ENCODE measurements at places on chromosomes 12 and 14.

DNA sequence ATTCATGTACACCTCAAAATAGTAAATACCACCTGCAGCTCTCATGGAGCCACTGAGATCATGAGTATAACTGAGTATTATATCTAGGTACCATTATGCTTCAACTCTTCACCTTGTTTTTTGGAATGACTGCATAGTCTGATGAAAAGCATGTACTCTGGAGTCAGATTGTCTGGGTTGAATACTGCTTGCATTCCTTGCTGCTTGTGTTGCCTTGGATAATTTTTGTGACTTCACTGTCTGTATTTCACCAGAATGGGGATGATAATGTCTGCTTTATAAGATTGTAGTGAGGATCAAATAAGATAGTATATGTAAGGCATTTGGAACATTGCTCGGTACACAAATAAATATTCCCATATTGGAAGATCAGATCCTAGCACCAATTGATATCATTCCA is 54.2 kb downstream of the SUSD6 start:
- DNase-seq = no peak
- no peaks in the 10 kb centered on the region for H3K27me3 ChIP-seq
- peaks cover 74% of the 10 kb centered on the region for H3K4me1 ChIP-seq
- no peak overlapping the region for H3K4me3 ChIP-seq
- H3K36me3 ChIP-seq = no peaks in the 10 kb centered on the region
- H3K27ac ChIP-seq = peak overlapping the region; percentile 30

DNA sequence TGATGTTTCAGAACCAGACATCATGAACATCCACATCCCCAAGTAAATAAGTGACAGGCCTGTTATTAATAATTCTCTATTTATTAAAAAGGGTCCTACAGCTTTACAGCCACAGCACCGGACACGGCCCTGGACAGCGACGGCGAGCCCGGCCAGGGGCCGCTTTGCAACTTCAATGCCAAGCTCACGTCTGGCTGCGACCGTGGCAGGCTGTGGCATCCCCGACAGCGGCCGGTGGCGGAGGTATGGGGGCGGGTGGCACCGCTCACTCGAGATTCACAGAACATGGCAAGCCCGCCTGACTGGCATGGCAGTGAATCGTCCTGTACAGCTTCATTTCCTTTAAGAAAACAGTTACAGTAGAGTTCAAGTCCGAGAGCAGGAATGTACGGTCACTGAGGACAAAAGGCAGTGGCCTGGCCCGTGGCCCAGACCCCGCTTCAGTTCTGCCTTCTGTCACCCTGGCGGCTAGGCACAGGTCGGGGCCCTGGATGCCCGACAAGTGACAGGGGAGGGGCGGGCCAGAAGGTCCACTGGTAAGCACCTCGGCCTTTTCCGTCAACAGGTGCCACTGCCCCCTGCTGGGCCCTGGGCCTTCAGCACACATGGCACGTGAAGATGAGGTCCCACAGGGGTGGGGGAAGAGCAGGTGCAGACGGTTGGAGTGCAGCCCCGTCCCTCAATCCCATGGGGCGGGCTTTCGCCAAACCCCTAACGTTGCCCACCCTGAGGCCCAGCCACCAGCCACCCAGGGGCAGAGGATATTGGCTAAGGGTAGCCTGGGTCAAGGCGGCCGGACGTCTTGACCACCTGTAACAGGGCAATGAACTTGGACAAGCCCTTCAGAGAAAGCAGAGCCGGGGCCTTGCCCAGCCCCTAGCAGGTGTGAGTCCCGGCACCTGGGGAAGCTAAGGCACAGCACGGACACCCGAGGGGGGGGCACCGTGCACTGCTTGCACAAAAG is 30.3 kb downstream of the HIP1R start:
- peak; percentile 80 for DNase-seq
- H3K27ac ChIP-seq = peak overlapping the region; percentile 83
- no peaks in the 10 kb centered on the region for H3K27me3 ChIP-seq
- no peak overlapping the region for H3K4me3 ChIP-seq
- peaks cover 95% of the 10 kb centered on the region for H3K4me1 ChIP-seq
- no peaks in the 10 kb centered on the region for H3K36me3 ChIP-seq

GRCh38 chr14:77032844-77033621 is 4.5 kb upstream of the IRF2BPL start:
- no peaks in the 10 kb centered on the region for H3K27me3 ChIP-seq
- H3K4me3 ChIP-seq = no peak overlapping the region
- peaks cover 88% of the 10 kb centered on the region for H3K4me1 ChIP-seq

DNA sequence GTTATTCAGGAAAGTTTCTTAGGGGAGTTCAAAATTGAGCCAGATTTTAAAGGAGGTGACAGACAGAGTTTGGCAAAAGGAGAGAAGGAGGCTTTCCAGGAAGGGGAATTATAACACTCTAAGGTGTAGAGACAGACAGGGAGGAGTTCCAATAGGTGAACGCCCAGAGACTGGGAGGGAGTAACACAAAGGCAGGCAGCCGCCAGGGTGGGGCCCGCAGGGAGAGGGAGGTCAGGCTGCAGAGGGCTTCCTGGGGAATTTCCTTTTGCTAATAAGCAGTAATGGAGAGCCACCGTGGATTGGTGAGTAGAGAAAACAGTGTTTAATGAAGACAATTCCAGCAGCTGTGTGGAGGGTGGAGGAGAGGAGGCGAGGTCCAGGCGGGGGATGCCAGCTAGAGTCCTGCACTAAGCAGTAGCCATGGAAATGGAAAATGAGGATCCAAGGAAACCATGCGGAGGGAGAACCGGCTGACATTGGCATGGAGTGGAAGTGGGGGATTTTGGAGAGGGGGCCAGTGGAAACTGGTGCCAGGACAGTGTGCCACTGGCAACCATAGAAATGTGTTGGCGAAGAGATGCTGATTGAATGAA is 22.2 kb downstream of the GRIN2B start:
- no peak overlapping the region for H3K27ac ChIP-seq
- no peaks in the 10 kb centered on the region for H3K36me3 ChIP-seq
- no peak overlapping the region for H3K4me3 ChIP-seq
